CD4-positive, alpha-beta T cell treated with Interferon alpha-2 for 1 hour (primary cell): ENCODE measurements at places on chromosomes 6 and 20.

GRCh38 chr6:90541221-90541620, 45.7 kb downstream of the MAP3K7 start:
- no peak for DNase-seq

GRCh38 chr6:166422201-166422940, 39.6 kb upstream of the MPC1 start:
- DNase-seq, result no peak

DNA sequence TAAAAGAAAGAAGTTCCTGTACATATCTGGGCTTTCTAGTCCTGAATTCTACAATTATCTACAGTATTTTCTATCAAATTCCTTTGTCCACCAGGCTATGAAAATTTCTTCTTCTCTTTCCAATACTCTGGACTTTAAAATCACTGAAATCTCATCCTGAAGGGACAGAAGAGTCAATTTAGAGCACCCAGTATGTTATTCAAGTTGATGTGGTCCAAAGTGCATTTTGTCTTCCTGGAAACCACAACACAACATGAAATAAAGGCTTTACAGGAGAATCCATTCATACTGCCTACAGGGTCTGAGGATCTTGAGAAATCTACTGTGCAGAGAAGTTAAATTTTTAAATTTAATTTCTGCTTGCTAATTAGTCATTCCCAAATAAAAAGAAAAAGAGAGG, 94.9 kb upstream of the ADGRF1 start:
- DNase-seq, result no peak

DNA sequence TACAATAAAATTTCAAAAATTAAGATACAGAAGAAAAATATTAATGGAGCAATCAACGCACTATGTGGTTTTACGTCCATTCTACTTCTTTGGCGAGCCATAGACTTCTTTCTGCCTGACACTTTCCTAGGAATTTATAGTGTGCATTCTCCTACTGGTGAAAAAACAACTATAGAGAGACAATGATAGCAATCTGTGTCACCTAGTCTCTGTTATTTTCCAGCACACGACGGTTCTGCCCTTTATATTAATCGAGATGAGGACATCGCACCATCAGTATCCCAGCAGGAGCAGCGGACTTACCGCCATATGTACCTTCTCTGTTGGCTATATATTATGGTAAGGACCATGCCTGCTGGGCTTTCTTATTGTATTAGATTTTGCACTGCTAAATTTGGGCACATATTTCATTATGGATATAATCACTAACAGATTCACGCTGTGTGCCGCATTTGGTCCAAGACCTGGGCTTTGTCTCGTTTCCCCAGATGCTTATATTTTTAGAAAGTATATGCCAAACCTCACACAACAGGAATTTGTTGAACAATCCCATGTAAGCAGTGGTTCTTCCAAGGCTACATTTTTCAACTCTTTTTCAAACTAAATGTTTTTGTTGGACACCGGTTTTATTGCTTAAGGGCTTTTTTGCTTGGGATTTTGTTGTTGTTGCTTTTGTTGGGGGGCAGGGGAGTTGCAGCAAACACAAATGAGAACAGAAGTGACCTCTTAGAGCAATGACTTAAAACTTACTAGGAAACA, 166.4 kb downstream of the ADAT2 start:
- no peak for DNase-seq

- no peak for DNase-seq
Measured at GRCh38 chr20:2093883-2094282, 7.7 kb upstream of the STK35 start.

DNA sequence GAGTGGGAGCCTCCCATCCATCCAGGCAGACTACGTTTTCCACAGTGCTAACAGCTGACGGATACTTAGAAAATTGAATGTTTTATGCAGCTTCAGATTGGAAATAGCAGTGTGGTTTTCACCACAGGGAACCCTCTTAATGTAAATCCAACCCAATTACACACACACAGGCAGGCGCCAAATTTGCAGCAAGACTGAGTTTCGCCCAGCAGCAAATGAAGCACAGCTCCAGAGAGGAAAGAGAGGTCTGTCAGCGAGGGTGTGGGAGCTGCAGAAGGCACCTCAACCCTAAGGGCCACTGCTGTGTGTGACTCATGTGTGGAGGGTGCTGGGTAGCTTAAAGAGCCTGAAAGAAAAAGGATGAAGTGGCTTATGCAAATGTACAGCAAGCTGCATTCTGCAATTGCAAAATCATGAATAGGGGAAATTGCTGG, 365.7 kb downstream of the MAFB start:
- DNase-seq, result peak; percentile 61

DNA sequence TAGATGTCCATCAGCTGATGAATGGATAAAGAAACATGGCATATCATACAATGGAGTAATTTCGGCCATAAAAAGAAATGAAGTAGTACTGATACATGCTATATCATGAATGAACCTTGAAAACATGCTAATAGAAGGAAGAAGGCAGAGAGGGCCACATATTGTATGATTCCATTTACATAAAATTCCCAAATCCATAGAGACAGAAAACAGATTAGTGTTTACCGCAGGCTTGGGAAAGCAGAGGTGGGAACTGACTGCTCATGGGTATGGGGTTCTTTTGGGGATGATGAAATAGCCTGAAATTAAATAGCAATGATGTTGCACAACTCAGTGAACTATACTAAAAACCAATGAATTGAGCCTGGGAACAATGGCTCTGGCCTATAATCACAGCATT, 58.3 kb downstream of the SERAC1 start:
- DNase-seq, result no peak

DNA sequence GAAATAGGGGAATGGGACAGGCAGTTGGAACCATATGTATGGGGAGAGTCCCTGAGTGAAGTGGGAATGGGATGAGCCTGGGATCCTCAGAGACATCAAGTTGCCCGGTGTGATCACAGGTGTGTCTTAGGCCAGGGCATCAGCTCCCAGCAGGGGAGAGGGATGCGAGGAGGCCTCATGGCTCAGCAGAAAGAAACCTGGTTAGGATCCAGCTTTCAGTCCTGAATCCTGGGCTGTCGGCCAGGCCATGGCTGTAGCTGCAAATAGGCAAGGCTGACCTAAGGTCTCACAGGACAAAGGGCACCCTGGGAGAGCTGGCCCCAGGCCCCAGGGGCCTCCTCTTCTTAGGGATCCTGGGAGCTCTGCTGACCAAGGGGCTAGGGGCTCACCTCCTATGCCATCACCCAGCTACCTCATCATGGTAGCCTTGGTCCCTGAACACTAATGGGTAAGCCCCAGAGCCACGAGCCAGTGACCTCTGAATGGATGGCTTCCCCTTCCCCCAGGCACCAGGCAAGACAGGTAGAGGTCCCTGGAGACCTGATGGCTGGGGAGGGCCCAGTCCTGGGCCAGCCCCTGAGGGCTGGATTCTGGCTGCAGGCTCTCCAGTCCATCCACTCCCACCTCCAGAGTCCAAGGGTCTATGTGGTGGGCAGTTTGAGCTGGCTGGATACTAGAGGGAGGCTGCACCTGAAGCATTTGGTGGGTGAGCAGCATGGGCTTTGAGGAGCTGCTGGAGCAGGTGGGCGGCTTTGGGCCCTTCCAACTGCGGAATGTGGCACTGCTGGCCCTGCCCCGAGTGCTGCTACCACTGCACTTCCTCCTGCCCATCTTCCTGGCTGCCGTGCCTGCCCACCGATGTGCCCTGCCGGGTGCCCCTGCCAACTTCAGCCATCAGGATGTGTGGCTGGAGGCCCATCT, at the start of gene SLC22A7:
Gene SLC22A7, plus strand, starts transcription at position 617 of the 921 bp plus-strand sequence. Its CDS starts 99 bp downstream, at position 716.
- DNase-seq, result no peak

DNA sequence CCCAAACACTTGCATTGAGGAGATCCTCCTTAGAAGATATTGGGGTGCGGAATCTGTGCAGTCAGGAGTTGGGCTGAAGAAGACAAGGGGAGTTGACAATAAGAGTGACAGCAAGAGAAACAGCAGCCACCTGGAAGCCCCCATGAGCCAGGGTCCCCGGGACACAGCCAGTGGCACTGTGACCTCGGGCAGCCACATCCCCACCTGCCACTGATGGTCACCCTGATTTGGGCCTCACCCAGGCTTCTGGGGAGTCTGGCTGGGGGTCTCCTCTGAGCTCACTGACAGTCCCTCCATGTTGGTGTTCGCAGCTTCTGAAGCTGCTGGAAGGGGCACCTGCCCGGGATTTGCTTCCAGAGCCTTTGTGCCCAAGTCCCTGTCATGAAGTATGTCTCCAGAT, 123.5 kb downstream of the TTLL2 start:
- DNase-seq, result no peak

GRCh38 chr20:3239026-3239866, at the start of gene SLC4A11:
Gene SLC4A11 (minus strand): TSS chr20:3239190. CDS start chr20:3239137, 53 bp downstream.
- peak; percentile 36 for DNase-seq

- DNase-seq, result no peak
Measured at GRCh38 chr6:13190376-13190775, 138.0 kb downstream of the TBC1D7 start.

- no peak for DNase-seq
Measured at GRCh38 chr6:71403422-71404134, 115.0 kb downstream of the OGFRL1 start.

- DNase-seq, result no peak
Measured at GRCh38 chr6:169101036-169101805, 152.4 kb downstream of the THBS2 start.

GRCh38 chr6:45881705-45882467, 133.8 kb downstream of the CLIC5 start:
- DNase-seq, result no peak

DNA sequence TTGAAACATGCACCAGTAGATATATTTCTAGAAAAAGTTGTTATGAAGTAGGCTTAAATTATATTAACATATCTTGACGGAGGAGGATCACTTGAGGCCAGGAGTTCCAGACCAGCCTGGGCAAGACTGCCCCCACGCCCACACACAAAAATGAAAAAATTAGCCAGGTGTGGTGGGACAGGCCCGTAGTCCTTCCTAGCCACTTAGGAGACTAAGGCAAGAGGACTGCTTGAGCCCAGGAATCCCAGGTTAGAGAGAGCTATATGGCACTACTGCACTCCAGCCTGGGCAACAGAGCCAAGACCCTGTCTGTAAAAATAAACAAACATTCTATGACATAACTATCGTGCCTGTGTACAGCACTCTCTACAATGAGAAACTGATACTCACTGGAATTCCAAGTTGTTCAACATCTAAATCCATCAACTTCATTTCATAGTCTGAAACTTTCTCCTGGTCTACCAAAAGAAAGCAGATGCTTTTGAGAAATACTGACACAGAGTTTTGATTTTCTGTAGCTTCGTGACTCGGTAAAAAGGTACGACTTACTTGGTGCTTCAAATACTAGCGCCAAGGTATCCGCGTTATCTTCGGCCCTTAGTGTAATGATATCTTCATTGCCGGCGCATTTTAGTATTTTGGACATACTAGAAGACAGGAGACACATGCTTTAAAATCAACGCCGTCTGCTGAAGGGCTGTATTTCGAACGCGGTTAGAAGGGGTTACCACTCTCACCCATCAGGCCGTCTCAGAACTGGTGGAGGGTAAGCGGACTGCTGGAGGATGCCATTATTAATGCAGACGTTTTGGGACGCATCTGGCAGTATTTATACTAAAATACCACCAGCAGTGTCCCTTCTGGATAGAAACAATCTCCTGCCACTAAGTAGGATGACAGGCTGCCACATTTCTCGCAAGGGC, 1.3 kb downstream of the PCNA start:
- no peak for DNase-seq

DNA sequence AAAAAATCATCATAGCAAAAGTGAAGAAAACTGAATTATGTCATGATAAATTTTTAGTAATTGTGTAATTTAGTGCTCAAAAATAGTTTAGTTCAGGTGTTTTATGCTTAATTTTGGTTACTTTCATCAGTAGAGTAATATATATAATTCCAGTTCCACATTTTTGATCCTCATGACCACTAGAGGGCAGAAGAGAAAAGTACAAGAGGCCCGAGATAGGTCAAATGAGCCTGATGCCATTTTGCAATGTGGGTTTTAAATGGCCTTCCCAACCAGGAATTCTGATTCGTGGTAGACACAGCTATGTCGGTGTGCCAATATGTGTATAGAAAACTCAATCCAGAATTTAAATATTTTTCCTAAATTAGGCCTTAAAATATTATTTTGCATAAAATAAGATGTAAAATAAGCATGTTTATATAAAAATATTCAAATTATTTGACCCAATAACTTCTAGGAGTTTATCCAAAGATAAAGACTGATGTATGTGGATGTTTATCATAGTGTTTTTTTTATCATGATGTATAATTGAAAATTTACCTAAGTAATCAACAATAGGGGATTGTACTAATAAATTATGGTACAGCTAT, 159.7 kb upstream of the RPS6KA2 start:
- DNase-seq, result peak; percentile 19

GRCh38 chr20:31770243-31770642, 31.2 kb downstream of the TPX2 start:
- peak; percentile 23 for DNase-seq

DNA sequence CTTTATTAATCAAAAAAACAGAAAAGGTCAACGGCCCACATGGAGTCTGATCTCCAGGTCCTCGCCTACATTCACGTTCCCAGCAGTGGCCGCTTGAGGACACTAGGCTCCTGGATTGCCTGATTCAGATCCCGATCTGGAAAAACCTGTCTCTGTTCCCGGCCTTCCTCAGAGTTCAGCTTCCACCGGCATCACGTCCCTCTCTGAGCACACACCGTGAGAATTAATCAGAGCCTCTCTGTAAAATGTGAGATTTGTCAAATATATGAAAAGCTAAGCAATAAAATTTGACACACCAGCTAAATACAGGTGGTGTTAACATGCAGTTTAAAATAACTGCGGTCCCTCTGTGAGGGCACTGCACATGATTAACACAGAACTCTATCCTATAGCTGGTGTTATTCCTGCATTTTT, 122.8 kb upstream of the COL21A1 start:
- DNase-seq, result no peak

GRCh38 chr6:75306064-75306463, 21.5 kb upstream of the TMEM30A start:
- DNase-seq, result no peak

DNA sequence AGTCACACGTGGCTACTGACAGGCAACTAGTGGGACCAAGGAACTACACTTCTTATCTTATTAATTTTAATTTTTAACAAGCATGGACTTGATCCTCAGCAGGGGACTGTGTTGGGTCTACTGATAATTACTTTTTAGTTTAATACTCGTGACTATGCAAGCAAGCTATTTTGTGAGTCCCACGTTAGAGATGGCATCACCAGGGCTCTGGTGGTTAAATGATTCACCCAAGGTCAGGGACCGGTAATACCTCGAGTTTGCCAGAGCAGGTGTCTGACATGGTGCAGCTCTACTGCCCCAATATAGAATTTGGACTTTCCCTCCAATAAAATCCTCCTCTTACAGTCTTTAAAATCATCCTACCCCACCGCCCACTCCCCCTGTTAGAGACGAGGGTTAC, 98.6 kb upstream of the RIN2 start:
- no peak for DNase-seq
